Endothelial cell (in vitro differentiated cells): ENCODE measurements at places on chromosomes 7 and 10. TPM values are rescaled to one million over a fixed set of nuclear protein-coding genes. Genes with fewer than 3 reads are reported as not detected.

IGFBP3 gene
- 125 TPM for total RNA-seq

CTAGE6 gene
- not detected for total RNA-seq

KCNK18 gene
- total RNA-seq, result 0.31 TPM

HABP2 gene
- total RNA-seq, result not detected

SPDYE11 gene
- total RNA-seq, result 0.13 TPM

PDE6C gene
- not detected for total RNA-seq

CCDC146 gene
- 4.5 TPM for total RNA-seq

SPDYE6 gene
- not detected for total RNA-seq

PNLIPRP2 gene
- not detected for total RNA-seq

DNA sequence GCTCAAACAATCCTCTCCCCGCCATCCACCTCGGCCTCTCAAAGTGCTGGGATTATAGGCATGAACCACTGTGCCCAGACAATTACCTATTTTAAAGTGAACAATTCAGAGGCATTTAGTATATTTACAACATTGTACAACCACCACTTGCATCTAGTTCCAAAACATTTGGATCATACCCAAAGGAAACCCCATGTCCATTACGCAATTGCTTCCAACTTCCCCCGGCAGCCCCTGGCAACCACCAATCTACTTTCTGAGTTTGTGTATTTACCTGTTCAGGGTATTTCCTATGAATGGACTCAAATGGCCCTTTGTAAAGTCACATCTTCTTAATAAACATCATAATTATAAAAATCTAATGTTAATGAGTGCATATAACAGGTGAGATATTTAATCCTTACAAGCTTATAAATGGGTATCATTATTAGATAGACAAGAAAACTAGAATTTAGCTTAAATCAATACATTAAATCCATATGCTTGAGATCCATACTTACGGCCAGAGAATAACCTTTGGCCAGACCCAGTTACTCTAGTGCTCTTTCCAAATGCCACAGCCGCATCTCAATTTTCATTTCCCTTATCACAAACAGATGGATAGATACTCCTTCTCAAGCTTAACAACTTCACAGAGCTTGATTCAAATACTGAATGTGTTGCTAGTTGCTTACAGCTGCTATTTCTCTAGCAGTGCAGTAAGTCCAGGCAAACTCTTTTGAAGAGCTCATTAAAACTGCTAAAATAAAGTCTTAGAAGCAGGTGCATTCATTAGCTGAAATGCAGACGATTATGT lies 133.4 kb upstream of the MKLN1 start:
- no peak for DNase-seq

GRCh38 chr10:111551001-111551400 lies 474.2 kb downstream of the ADRA2A start:
- DNase-seq, result no peak

- DNase-seq, result no peak
Measured at GRCh38 chr7:144941127-144941526, 105.3 kb upstream of the TPK1 start.

- DNase-seq, result no peak
Measured at GRCh38 chr10:59894114-59894513, 12.2 kb downstream of the CCDC6 start.

- no peak for DNase-seq
Measured at GRCh38 chr10:67934336-67934735, 49.9 kb downstream of the SIRT1 start.

DNA sequence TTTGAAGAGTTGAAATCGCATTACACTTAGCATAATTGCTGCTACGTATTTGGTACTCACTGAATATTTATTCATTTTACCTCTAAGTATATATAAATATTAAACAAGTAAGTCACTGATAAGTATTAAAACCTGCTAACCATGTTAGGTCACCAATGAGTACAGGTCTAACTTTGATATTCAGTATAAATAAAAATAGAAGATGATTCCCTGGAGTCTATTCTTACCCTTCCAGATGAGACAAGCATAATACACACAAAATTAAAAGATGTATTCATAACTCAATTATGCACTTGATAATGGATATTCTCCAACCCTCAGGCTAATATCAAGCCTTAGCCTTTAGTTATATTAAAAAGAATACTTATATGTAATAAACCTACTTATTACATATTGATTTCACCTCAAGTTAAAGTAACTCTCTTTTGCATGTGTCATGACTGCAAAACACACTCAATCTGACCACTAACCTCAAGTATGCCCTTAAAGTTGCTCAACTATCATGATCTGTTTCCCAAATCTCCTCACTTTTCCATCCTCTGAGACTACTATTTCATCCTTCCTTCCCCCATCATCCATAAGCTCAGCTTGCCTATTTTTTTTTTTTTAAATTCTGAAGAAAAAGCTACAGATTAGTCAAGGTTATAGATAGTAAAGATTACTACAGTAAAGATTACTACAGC lies 46.8 kb downstream of the IPMK start:
- no peak for DNase-seq

DNA sequence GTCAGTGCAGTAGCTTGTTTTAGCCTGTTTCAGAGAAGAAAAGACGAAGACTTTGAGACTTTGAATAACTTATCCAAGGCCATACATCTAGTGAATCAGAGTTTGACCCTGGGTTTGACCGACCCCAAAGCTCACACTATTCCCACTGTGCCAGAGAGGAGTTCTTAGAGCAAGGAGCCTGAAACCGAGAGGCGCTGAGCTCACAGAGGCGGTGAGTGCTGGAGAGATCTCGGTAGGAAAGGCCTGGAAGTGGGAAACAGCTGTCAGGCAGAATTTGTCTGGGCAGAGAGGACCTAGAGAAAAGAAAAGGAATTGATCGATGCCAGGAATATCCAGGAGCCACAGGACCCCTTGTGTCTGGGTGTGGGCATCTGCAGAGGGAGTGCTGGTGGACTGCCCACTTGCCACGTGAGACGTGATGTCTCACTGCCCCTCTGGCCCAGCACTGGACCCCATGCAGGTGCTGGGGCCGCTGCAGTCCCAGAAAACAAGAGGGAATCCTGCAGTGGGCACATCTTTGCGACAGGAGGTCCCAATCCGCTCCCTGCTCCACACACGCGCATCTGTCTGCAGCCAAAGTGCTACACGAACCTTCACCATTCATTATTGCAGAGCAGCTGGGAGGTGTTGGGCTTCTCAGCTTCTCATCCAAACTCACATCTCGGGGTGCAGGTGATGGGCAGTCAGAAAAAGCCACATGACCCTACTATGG lies 6.2 kb downstream of the CALML3 start:
- no peak for DNase-seq

DNA sequence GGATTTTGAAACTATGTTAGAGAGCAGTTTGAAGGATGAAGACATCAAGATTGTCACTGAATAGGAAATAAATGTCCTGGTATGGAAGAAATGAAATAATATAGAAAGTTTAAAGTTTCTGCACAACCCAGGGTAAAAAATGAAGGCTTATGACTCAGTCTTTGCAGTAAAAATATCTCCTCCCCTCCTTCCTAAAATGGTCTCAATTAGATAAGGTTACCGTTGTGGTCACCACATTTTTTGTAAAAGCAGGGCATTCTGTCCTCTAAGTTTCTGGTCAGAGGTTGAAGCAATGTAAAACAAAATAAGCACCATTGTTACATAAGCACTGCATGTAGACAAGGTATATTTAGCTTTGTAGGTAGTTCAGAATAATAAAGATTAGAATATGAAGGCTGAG lies 403.5 kb downstream of the SUGCT start:
- no peak for DNase-seq

DNA sequence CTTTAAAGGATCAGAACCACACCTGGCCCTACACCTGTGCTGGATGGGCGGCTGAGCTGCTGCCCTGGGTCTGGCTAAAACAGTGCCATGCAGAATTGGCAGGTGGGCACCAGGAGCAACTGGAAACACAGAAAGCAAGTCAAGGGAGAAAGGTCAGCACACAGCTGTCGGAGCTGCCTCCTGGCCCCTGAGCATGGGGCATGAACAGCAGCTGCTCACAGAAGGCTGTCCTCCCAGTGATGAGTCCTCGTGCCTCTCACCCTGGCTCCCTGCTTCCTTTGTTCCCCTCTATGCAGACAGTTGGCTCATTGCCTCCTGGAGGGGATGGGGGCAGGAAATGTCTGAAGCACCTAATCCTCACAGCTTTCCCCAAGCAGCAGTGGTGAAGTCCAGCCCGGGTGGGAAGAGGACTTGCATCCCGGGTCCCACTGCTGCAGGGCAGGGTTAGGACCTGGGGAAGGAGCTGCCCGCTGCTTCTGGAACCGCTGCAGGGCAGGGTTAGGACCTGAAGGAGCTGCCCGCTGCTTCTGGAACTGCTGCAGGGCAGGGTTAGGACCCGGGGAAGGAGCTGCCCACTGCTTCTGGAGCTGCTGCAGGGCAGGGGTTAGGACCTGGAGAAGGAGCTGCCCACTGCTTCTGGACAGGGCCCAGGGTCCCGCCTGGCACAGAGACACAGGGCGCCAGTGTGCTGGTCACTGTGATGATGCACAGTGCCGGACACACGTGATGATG lies 37.3 kb downstream of the VIPR2 start:
- DNase-seq, result no peak

GRCh38 chr7:85765698-85766298 lies 578.9 kb upstream of the SEMA3D start:
- DNase-seq, result no peak

DNA sequence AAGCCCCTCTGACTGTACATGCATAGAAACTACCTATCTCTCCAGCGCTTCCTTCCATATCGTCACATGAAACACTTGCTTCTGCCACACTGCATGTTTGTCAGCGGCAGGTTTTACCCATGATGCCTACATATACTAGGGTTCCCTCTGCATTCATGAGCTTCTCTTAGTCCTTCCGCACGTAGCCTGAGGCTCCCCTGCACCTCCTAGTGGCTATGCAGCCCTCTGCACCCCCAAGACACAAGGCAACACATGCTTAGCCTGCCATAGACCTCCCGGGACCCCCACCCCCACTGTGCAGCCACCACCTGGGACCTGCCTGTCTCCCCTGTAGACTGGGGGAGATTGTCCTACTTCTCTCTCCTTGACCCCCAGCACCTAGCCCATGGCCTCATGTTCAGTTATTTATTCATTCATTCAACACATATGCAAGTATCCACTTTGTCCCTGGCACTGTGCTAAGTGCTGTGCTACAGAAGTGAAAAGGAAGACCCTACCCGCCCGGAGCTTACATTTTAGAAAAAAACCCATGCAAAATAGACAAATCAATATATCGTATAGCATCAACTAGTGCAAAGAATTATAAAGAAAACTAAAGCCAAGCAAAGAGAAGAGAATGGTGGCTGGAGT lies 23.5 kb downstream of the TMEM273 start:
- DNase-seq, result peak; percentile 69

GRCh38 chr10:71970869-71971268 lies 6.7 kb downstream of the CHST3 start:
- DNase-seq, result no peak

GRCh38 chr10:127399668-127400067 lies 149.4 kb upstream of the NPS start:
- no peak for DNase-seq

DNA sequence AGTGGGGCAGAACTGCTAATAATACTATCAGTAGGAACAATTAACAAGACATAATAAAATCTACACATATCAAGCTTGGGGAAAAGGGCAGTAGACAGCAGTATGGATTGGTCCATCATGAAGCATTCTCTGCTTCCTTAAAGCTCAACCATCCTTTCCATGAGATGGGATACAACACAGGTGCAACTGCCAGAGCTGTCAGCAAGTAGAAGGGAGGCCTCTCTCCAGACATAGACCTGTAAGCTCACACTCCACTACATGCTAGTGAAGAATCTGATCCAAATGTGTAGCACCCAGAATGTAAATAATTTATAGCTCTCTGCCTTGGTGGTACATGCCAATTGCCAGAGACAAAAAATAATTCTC lies 41.5 kb upstream of the ANAPC16 start:
- no peak for DNase-seq
